ENCODE measurements at places on chromosomes 6 and 20.
A peak's percentile ranks its signal among the peaks of the same experiment; 100 is the strongest.

GRCh38 chr20:44618318-44618731 is 33.2 kb downstream of the ADA start:
- peaks cover 61% of the 10 kb centered on the region for H3K36me3 ChIP-seq
- peaks cover 45% of the 10 kb centered on the region for H3K4me1 ChIP-seq
- no peak for DNase-seq
- H3K4me3 ChIP-seq, result no peak overlapping the region

DNA sequence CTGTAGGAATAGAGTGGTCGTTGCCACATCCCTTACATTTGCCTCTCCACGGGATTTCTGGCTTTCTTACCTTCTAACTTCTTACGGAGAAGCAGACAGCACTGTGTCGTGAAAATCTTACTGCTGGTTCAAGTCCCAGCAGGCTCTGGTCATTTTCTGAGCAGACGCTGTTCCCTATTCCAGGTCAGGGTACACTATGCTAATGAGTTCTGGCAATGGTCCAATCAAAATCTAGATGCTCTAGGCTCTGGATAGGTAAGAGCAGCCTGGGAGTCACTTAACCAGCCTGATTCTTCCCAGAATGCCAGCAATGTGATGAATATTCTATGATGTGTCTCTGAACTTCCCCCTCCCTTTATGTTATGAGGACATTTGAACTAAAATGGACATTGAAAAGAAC is at the start of gene GCM1:
Gene GCM1 (minus strand): TSS at position 158 of the 400 bp plus-strand sequence. CDS start 3,209 bp downstream, outside the sequence.
- no peaks in the 10 kb centered on the region for H3K36me3 ChIP-seq
- H3K4me3 ChIP-seq, result no peak within 1 kb of the TSS
- no peak within 1 kb of the TSS for H3K27ac ChIP-seq
- DNase-seq, result no peak
- H3K27me3 ChIP-seq, result peaks cover 18% of the 10 kb centered on the region
- no peaks in the 10 kb centered on the region for H3K4me1 ChIP-seq

- no peak for DNase-seq
- H3K4me3 ChIP-seq, result no peak overlapping the region
- H3K27me3 ChIP-seq, result peaks cover 8% of the 10 kb centered on the region
- H3K4me1 ChIP-seq, result peaks cover 5% of the 10 kb centered on the region
- no peaks in the 10 kb centered on the region for H3K36me3 ChIP-seq
- no peak overlapping the region for H3K27ac ChIP-seq
Observed at GRCh38 chr6:21752054-21752811, 158.7 kb downstream of the SOX4 start.

GRCh38 chr6:139600343-139600742 is 225.9 kb upstream of the CITED2 start:
- DNase-seq, result no peak
- no peaks in the 10 kb centered on the region for H3K36me3 ChIP-seq
- no peak overlapping the region for H3K4me3 ChIP-seq

GRCh38 chr20:38345643-38346042 is 639 bp upstream of the LBP start:
- H3K4me1 ChIP-seq, result no peaks in the 10 kb centered on the region
- no peak overlapping the region for H3K27ac ChIP-seq
- DNase-seq, result no peak
- peaks cover 6% of the 10 kb centered on the region for H3K27me3 ChIP-seq
- no peak overlapping the region for H3K4me3 ChIP-seq
- no peaks in the 10 kb centered on the region for H3K36me3 ChIP-seq

DNA sequence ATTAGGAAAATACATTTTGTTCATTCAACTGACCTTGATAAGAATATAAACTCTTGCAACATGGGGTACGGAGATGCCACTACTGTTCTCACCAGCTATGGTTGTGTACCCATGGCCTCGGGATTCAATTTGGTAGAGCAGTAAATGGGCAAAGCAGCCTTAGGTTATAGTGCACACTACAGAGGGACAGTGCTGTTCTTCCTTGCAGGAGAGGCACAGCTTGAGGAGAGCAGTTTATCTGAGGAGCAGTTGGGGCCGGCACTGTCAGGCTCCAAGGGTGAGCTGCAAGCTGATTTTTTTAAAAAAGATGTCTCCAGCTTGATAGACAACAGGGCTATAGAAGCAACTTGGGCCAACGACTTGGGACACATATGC is 82.4 kb downstream of the SLC35B3 start:
- no peak for DNase-seq
- H3K27ac ChIP-seq, result no peak overlapping the region
- H3K27me3 ChIP-seq, result peaks cover 15% of the 10 kb centered on the region

DNA sequence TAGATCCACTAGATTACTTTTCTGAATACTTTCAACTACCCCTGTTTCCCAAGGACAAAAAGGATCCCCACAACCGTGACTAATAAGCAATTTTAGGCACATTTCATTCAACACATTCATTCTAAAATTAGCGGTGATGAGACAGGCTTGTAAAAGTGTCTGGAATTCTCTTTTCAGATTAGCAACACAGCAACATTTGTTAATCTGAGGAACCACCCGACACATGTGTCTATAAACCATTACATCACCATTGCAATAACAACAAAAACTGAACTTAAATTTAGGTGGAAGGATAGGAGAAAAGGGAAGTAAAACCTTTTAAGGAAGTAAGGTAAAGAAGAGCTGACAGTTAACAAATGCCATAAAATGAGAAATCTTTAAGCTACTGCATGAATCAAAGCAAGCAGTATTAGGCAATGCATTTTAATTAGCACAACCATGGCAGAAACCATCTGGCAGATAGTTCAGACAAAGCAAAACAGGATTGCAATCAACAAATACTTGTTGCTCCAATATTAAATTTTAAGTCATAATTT is 49.1 kb downstream of the MAP3K7 start:
- H3K4me3 ChIP-seq, result no peak overlapping the region
- peaks cover 12% of the 10 kb centered on the region for H3K4me1 ChIP-seq
- DNase-seq, result no peak
- peaks cover 53% of the 10 kb centered on the region for H3K36me3 ChIP-seq

- peaks cover 7% of the 10 kb centered on the region for H3K27me3 ChIP-seq
- no peak overlapping the region for H3K4me3 ChIP-seq
- H3K27ac ChIP-seq, result no peak overlapping the region
- no peaks in the 10 kb centered on the region for H3K4me1 ChIP-seq
- H3K36me3 ChIP-seq, result no peaks in the 10 kb centered on the region
Observed at GRCh38 chr6:168494726-168495125, 53.7 kb downstream of the SMOC2 start.

GRCh38 chr6:158502263-158502950 is 57.5 kb upstream of the TMEM181 start:
- peaks cover 63% of the 10 kb centered on the region for H3K36me3 ChIP-seq
- no peaks in the 10 kb centered on the region for H3K27me3 ChIP-seq
- H3K4me1 ChIP-seq, result no peaks in the 10 kb centered on the region
- H3K27ac ChIP-seq, result no peak overlapping the region

DNA sequence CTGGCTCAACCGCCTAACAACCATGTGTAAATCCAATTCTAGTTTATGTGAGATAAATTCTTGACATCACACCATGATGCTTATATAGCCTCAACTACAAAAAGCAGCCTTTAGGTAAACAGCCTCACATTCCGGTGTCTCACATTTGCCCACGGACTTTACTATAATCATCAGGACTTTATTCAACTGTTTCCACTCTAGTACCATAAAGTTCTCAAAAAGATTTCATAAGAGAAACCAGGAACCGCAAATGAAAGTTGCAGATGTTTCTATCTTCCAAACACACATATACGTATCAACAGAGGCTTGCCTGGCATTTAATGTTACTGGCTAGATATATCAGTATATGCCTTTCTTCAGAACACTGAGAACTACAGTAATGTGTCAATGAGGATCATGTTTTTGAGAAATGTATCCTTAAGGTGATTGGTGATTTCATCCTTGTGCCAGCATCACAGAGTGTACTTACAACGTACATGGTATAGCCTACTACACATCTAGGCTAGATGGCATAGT is 80.0 kb downstream of the EPB41L2 start:
- H3K27me3 ChIP-seq, result no peaks in the 10 kb centered on the region
- DNase-seq, result no peak
- peaks cover 13% of the 10 kb centered on the region for H3K4me1 ChIP-seq
- H3K36me3 ChIP-seq, result peaks cover 3% of the 10 kb centered on the region
- H3K27ac ChIP-seq, result no peak overlapping the region

GRCh38 chr6:28657769-28658465 is 132.2 kb downstream of the GPX5 start:
- H3K27me3 ChIP-seq, result peaks cover 75% of the 10 kb centered on the region
- H3K4me3 ChIP-seq, result peak overlapping the region; percentile 74
- DNase-seq, result peak; percentile 75
- H3K4me1 ChIP-seq, result peaks cover 24% of the 10 kb centered on the region
- H3K27ac ChIP-seq, result peak overlapping the region; percentile 83

DNA sequence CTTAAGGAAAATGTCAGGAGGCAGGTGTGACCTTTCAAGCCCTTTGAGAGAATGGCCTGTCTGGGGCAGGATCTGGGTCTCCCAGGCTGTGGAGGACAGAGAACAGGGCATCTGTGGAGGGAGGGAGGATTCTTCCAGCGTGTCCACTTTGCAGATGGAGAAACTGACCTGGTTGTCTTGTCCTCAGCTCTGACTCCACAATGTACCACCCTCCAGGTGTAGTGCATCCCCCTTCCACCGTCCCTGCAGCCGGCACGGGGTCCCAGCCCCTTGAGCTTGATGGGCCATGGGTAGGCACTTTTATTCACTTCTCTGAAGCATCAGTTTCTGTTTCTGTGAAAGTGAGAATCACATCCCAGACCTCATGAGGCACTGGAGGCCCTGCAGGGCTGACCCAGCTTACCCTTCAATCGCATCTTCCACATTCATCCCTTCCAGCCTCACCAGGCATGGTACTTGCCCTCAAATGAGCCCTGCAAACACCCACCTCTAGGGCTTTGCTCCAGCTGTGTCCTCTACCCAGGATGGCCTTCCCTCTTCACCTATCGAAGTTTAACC is 4.6 kb upstream of the TGM2 start:
- H3K36me3 ChIP-seq, result no peaks in the 10 kb centered on the region
- H3K27ac ChIP-seq, result no peak overlapping the region
- peaks cover 21% of the 10 kb centered on the region for H3K27me3 ChIP-seq
- DNase-seq, result no peak
- H3K4me3 ChIP-seq, result no peak overlapping the region

DNA sequence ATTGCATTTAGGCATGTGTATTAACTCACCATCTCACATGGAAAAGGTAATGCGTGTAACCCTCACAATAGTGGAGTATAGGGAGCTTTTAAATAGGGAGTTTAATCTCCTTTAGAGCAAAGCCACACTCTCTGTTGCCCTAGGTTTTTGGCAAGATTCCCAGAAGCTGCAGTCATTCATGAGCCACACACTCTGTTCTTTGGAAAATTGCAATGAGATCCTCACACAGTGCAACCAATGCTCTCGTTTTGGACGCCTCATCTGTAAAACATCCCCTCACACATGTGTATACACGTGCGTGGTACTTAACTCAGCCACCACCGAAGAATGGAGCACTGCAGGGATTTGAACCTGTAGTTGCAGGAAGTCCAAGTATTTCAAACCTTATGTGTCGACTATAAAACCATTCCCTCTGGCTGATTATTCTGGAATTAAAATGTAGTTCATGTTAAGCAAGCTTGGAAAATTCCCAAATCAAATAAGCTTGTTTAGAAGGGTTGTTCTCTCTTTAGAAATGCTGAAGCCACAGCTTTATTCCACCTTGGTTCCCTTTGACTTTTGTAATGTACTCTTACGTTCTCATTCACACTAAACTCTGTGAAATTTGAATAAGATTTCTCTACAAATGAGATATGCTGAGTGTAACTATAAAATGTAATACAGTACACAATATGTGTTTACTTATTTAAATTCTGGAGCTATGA is 489.8 kb upstream of the MANEA start:
- H3K27ac ChIP-seq, result no peak overlapping the region
- no peaks in the 10 kb centered on the region for H3K36me3 ChIP-seq
- no peak for DNase-seq
- no peak overlapping the region for H3K4me3 ChIP-seq
- H3K4me1 ChIP-seq, result no peaks in the 10 kb centered on the region

DNA sequence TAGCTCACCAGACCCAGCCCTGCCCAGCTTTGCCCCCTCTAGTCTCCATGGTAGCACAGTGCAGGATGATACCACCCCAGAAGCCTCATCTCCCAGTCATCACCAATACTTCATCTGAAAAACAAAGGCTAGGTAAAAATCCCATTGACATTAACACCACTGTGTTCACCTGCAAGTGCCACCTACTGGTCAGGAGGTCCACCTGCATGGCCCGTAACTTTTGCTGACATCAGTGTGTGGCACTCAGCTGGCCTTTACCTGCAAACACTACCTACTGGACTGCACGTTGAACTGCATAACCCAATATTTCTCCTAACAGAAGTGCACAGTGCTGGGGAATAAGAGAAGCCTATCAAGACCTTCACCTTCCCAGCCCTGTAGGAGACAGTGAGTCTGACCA is 234.7 kb upstream of the ADGRB3 start:
- H3K27ac ChIP-seq, result no peak overlapping the region
- H3K36me3 ChIP-seq, result no peaks in the 10 kb centered on the region
- DNase-seq, result no peak
- H3K27me3 ChIP-seq, result no peaks in the 10 kb centered on the region

DNA sequence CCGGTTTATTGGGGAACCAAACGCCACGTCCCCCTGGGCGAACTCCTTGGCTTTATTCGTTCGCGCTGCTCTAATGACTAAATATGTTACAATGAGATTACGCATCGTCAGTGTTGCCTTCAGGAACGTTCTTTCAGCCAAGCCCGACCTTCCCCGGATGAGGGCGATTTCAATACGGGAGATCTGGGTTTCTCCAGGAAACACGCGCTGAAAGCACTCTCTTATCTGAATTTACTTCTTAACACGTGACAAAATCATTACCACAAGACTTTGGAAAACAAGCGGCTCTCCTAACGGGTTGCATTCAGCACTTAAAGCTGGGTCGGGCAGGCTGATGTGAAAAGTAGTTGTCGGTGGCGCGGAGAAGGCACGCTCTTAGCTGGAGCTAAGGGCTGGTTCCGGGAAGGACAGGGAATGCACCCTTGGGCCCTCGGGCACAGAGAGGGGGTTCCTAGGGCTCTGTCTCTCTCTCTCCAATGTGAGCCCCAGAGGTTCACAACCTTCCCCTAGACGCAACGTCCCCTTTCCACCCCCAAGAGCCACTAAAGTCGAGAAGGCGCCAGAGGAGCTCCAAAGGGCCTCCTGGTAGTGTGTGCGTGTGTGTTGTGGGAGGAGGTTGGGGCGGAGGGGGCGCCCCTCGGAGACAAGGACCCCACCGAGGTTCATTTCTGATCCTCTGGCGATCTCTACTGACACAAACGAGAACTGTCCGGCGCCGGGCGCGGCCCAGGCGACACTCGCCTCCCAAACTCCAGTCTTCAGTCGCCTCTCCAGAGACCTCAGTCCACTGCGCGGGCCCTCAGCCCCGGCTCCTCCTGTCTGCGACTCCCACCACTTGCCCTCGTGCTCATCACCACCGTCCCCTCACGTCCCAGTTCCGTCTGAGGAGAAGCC is 7.1 kb upstream of the NKX2-2 start:
- H3K4me3 ChIP-seq, result peak overlapping the region; percentile 33
- H3K36me3 ChIP-seq, result no peaks in the 10 kb centered on the region
- H3K4me1 ChIP-seq, result peaks cover 33% of the 10 kb centered on the region
- DNase-seq, result peak; percentile 42

- H3K4me1 ChIP-seq, result no peaks in the 10 kb centered on the region
- H3K36me3 ChIP-seq, result no peaks in the 10 kb centered on the region
- no peaks in the 10 kb centered on the region for H3K27me3 ChIP-seq
- DNase-seq, result no peak
- no peak overlapping the region for H3K27ac ChIP-seq
Observed at GRCh38 chr6:133033263-133033662, 207.9 kb upstream of the EYA4 start.

GRCh38 chr20:59318201-59318790 is 17.9 kb downstream of the EDN3 start:
- no peak for DNase-seq
- H3K27ac ChIP-seq, result no peak overlapping the region
- H3K4me1 ChIP-seq, result no peaks in the 10 kb centered on the region
- H3K27me3 ChIP-seq, result no peaks in the 10 kb centered on the region

GRCh38 chr20:53897884-53898555 is 172.4 kb downstream of the BCAS1 start:
- peak overlapping the region; percentile 73 for H3K27ac ChIP-seq
- H3K4me1 ChIP-seq, result peaks cover 69% of the 10 kb centered on the region
- H3K27me3 ChIP-seq, result no peaks in the 10 kb centered on the region
- H3K36me3 ChIP-seq, result no peaks in the 10 kb centered on the region
